KG1 (cell line): ENCODE measurements at places on chromosomes 12 and 14.

DNA sequence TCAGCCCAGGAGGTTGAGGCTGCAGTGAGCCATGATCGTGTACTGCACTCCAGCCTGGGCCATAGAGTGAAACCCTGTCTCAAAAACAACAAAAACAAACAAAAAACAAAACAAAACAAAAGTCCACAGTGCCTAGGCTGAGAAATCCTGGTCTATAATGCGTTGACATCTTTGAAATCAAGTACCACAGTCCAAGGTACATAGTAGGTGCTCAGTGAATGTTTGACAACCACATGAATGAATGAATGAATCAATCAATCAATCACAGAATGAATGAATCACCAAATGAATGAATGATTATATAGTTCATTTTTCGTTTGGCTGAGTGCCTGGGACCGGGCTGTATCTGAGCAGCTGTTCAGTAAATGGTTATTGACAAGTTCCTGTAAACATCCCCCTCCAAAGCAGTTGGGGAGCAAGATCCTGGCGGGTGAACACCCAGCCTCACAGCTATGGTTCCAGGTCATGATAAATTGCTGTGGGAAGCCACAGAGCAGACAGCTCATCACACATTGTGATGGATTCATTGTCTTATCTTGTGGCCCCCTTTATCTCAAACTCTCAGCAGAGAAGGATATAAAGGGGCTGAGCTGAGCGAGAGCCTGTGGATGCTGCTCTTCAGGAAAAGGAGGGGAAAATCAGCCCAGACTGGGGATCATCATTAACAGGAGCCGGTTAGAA lies 30.4 kb upstream of the IFT81 start:
- DNase-seq: no peak

GRCh38 chr14:44780989-44781388 lies 180.8 kb downstream of the KLHL28 start:
- no peak for DNase-seq

DNA sequence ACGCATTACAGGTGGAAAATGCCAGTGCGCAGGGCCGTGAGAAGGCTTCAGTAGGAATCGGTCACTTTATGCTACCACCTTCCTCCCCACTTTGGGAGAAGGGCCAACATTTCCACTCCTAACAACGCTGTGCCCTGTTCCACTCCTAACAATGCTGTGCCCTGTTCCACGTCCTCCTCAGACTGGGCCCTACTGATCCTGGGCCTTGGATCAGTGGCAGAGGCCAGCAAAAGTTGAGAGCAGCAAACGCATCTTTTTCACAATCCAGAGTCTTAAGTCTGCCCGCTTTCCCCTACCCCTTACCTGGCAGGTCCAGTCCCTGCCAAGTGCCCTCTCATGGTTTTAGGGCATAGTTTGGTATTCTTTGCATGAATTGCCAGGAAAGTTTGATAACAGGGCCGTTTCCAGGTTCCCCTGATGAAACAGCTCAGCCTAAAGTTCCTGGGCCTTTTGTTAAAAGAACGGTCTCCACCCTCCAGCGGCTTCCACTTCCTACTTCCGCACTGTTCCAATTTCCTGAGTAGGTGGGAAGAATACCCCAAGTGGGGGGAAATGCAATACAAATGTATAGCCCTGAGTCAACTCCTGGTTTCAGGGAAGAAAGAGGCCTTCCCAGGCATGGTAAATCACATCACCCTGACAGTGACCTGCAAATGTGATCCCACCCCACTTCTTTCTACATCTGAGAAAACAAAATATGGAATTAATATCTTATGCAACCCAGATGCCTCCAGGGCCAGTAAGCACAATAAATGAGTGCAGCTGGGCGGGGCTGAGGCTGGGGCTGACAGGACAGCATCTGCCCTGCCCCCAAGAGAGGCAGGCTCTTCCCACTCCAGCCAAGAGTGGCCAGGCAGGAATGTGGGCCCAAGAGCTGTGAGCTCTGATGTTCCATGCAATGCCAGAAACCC lies 15.0 kb downstream of the KCTD10 start:
- DNase-seq: no peak

GRCh38 chr12:116693286-116694227 lies 44.3 kb downstream of the SPRING1 start:
- DNase-seq: no peak
